Breast epithelium (tissue), 4 donors: ENCODE measurements at places on chromosomes 1 and 21. TPM values are rescaled to one million over a fixed set of nuclear protein-coding genes. Genes with fewer than 3 reads are reported as not detected.

- DNase-seq = no peak
Observed at GRCh38 chr1:40810927-40811326, 27.3 kb downstream of the KCNQ4 start.

DNA sequence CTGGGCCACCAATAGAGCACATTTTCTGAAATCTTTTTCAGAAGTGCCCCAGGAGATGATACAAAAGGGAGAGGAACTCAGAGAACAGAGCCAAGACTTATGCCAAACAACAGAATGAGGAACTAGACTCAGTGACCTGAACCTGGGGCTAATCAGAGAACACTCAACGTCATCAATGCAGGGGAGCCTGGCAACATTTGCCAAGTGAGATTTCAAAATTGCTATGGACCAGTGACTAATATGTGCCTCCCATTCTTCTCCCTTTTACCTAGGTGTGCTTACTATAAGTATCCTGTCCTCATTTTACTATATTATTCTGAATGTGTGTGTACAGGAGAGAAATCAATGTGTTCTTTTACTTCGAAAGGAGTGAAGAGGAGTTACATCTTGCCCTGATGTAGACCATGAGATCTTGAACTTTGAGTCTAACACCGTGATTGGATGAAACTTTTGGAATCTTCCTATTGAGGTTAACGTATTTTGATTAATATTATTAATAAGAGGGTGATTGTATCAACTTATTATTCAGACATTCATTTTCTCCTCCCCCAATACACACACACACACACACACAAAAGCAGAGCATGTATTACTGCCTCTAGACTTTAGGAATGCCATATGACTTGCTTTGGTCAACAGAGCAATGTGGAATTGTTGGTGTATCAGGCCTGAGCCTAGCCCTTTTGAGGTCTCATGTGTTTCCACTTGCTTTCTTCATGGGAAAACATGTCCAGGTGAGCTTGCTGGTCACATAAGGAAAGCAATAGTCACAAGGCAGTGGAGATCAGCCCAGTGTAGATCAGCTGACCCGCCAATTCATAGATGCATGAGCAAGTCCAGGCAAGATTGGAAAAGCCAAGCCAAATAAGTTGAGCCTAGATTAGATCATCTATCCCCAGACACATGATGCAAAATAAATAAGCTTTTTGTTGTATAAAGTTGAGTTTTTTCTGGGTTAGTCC lies 80.3 kb upstream of the ETS2 start:
- DNase-seq = no peak

DNA sequence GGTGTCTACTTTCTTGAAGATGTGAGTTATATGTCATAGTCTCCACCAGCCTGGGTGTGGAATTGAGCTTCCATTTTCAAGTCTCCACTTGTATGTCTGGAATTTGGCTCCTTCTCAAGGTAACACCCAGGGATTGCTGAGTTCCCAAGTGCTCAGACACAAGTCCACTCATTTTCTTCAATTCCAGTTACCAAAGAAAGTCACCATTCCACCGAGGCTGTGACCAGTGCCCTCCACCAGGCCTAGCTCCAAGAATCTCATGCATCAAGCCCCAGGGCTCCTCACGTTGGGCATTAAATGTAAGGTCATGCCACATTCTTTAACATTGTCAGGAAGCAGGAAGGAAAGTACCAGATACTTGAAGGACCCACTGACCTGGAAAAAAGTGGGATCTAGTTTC lies 2.4 kb upstream of the RAB4A start:
- peak; percentile 57 for DNase-seq

GRCh38 chr1:12614402-12615158 lies 3.4 kb downstream of the DHRS3 start:
- no peak for DNase-seq

DNA sequence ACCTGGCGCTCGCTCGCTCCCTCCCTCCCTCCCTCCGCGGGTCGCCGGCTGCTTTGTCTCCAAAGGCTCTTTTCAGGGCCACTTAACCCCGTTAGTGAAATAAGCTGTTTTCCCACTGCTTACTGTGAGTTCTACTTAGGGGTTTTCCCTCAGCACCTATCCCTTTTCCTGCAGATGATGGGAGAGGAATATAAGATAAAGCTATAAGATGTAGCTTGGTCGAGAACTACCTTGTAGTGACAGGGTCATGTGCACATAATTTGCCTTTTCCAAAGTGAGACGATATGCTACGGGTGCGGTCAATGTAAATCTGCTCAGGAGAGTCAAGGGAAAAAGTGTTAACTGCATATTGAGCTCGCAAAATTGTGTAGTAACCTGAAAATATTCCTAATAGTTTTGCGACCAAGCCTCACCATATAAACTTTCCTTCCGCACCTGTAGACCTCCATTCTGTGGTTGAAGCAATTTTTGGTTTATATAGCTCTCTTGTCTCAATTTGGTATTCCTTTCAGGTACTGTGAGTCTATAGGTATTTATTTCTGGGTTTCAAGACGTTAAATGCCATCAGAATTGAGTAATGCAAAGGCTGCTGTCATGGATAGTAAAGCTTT lies 55.8 kb upstream of the BOLA1 start:
- DNase-seq = no peak

- no peak for DNase-seq
Observed at GRCh38 chr1:234125283-234125682, 220.8 kb downstream of the SLC35F3 start.

- peak; percentile 86 for DNase-seq
Observed at GRCh38 chr1:21939650-21940374, 2.7 kb upstream of the HSPG2 start.

DNA sequence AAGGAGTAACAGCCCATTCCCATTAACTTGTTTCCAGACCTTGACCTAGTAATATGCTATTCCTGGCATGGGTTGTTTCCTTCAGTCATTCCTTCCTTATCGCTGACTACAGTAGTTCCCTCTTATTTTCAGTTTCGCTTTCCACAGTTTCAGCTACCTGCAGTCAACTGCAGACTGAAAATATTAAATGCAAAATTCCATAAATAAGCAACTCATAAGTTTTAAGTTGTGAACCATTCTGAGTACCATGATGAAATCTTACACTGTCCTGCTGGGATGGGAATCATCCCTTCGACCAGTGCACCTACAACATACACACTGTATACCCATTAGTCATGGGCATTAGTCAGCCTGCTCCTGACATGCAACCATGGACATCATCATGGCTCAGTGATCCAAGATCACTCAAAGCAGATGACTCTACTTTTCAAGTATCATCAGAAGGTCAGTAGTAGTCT lies 66.7 kb downstream of the CCDC30 start:
- no peak for DNase-seq

DNA sequence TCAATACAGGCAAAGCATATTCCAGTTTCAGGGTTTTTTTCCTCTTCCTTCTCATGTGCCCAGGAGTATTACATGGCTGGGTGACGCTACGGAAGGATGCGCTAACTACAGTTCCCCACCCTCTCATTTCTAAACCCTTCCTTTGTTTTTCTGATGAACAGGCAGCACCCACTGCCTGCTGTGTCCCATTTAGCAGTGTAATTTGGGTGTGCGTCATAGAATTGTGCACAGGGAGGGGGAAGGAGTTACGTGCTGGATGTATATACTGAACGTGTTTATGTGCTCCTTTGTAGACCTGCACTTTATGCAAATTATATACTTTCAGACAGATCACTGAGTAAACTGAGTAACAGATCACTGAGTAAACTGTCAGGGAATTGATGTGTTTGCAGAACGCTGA lies 44.5 kb downstream of the ELAPOR1 start:
- no peak for DNase-seq

DNA sequence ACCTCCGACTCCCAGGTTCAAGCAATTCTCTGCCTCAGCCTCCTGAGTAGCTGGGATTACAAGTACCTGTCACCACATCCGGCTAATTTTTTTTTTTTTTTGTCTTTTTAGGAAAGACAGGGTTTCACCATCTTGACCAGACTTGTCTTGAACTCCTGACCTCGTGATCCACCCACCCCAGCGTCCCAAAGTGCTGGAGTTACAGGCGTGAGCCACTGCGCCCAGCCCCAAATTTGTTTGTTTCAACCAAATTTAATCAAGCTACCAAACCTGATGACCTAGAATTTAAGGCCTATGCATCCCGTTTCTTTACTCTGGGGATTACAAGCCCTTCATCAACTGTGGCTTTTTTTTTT lies 58.3 kb upstream of the TBX15 start:
- no peak for DNase-seq

DNA sequence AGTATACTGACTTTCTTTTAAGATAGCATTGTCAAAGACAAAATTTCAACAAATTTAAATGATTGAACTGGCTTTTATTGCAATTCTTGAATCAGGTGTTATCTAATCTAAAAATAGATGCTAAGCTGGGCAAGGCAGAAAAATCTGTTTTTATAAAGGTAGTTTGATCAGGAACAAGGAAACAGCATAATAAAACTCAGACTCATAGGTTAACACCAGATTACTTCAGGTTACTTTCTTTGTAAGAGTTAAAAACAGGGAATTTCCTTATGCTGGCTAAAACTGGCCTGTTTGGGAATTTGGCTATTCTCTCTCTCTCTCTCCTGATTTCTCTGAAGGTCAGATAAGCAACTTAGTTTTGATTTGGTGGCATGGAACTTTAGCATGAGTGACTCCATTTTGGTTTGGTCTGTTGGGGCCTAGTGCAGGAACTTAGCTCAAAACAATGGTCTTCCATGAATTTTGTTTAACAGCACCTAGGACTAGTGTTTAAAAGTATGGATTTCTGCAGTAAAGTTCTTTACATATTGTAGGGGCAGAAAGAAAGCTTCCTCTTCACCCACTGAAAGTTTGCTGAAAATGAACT lies 24.2 kb upstream of the IVNS1ABP start:
- DNase-seq = no peak

DNA sequence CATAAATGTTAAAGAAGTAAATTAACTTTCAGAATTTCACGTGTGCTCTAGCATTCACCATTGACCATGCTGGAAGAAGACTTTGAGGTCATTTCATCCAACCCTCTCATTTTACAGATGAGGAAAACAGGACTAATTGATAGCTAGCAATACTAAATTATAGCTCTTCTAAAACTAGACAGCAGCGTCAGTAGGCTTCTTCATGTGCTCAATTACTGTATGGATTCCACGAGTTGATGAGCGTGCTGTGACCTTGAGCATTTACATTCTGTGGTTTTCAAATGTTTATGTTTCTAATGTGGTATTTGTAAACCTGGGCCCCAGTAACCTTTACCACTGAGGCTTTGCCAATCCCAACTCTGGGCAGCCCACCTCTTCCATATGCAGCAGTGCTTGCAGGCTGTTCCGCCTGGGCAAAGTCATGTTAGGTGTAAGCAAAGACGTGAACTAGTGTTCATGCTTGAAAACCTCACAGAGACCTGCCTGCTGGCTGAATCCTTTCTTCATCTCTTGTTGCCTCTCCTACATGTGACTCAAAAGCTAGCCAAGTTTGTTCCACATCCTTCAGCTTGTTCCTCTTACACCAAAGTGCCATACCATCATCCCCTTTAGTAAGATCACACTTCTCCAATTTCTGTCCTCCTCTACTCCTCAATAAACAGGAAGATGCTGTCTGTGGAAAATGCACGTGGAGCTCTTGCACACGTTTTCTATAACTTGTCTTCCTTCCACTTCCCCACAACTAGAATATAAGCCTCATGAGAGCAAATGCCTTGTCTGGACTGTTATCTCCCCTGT lies 17.2 kb downstream of the KCNJ15 start:
- no peak for DNase-seq

- DNase-seq = peak; percentile 67
Observed at GRCh38 chr1:46527474-46528296, 23.8 kb downstream of the KNCN start.

GRCh38 chr1:6129313-6129712 lies 50.8 kb downstream of the CHD5 start:
- DNase-seq = no peak

- DNase-seq = no peak
Observed at GRCh38 chr1:30171537-30172298, 551.7 kb downstream of the MATN1 start.

DNA sequence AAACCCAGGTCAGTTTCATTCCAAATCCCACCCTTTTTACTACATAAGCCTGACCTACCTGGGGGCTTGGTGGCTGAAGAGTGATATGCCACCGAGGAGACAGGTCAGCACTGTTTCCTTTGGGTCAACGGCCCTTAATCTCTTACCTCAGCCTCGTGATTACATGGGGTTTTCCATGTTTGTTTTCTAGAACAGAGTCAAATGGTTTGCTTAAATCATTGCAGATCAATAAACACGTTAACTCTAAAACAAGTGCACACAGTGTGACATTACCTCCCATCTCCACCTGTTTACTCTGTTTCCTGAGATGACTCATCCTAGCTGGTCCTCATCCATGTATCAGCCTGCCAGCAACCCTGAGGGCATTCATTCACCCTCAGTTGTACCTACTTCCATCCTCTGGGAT lies 40.8 kb upstream of the TP53BP2 start:
- no peak for DNase-seq

DNA sequence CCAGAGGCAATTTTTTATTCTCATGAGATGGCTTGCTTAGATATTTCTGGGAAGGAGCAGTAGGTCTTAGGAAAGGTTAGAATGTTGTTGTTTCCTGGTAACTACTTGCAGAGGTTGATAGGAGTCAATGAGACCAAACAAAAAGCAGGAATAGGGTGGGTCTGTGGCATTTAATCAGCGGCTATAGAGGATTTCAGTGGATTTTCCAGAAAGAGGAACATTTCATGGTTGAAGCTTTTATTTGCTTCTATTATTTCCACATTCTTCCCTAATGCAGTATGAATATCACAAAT lies 111.3 kb upstream of the PALMD start:
- DNase-seq = no peak

DNA sequence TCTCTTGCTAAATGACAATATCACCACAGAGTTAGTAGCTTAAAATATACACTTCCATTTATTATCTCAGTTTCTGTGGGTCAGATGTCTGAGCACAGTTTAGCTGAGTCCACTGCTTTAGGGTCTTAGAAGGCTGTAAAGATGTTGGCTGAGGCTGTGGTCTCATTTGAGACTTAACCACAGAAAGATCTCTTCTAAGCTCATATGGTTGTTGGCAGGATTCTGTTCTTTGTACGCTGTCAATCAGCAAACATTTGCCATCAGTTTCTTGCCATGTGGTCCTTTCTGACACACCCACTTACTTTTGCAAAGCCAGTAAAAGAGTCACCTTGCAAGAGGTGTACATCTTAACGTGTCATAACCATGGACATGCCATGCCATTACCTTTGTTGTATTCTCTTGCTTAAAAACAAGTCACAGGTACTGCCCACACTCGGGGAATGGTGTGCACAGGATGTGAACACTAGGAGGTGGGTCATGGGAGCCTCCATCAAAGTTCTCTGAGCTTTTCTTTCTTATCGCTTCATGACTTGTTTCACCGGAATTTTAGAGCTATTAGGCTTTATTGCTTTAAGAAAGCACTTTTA lies 18.7 kb downstream of the DYRK1A start:
- no peak for DNase-seq

Gene OLFM3
- total RNA-seq = not detected

Gene SHE
- total RNA-seq = 21.3 TPM

Gene KMO
- 4.3 TPM for total RNA-seq

Gene PBXIP1
- 79.3 TPM for total RNA-seq

Gene HENMT1
- 5.2 TPM for total RNA-seq

Gene KRTAP12-1
- not detected for total RNA-seq

Gene PDE4B
- 207 TPM for total RNA-seq

Gene TNFRSF4
- 2.3 TPM for total RNA-seq

Gene LCE1A
- total RNA-seq = not detected

Gene ILDR2
- 1.9 TPM for total RNA-seq
